ENCODE measurements at places on chromosomes 16 and 17.
A peak's percentile ranks its signal among the peaks of the same experiment; 100 is the strongest.

DNA sequence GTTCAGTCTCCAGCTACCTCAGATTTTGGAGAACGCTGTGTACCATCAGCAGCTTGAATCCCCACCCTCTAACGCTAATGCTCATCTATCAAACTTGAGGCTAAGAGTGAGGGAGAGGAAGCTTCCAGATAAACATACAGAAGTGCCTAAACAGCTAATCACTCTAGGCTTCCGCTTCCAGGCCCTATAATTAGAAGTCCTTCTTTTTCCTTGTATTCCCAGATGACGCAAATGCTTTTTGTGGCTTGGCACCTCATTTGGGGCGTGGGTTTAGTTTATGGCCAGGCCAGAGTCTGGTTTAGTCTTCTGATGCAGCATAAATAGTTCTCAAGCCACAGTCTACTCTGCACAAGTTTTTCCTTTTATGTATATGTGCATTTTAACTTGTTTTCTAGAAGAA lies 263.4 kb downstream of the BCAS3 start:
- no peak for DNase-seq

GRCh38 chr16:6682142-6682811 lies 650.4 kb upstream of the RBFOX1 start:
- no peak for DNase-seq

DNA sequence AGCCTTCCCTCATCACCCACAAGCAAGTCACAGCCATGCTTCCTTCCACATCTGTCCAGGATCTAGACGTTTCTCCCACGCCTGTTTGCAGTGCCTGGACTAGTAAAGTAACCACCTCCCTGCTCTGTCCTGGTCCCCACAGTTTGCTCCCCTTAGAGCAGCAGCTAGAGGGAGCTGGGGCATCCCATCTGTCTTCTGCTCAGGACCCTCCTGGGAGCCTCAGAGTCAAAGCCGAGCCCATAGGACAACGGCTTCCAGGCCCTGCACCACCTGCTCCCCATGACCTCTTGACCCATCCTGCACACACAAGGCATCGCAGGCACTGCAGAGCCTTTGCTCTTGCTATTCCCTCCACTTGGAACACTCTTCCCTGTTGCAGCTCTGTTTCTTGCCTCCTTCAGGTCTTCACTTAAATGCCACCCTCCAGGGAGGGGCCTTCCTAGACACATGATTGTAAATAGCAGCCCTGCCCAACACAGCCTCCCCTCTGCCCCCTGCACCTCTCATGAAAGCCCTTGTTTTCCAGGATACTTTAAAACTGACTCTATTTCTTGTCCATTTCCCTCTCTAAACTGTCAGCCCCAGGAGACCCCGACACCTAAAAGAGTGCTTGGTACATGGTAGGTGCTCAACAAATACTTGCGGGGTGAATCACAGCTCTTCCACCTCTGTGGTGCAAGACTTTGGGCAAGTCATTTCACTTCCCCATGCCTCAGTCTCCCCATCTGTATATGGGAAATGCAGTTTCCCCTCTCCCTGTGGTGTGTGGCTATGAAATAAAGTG lies 3.1 kb downstream of the NATD1 start:
- no peak for DNase-seq

DNA sequence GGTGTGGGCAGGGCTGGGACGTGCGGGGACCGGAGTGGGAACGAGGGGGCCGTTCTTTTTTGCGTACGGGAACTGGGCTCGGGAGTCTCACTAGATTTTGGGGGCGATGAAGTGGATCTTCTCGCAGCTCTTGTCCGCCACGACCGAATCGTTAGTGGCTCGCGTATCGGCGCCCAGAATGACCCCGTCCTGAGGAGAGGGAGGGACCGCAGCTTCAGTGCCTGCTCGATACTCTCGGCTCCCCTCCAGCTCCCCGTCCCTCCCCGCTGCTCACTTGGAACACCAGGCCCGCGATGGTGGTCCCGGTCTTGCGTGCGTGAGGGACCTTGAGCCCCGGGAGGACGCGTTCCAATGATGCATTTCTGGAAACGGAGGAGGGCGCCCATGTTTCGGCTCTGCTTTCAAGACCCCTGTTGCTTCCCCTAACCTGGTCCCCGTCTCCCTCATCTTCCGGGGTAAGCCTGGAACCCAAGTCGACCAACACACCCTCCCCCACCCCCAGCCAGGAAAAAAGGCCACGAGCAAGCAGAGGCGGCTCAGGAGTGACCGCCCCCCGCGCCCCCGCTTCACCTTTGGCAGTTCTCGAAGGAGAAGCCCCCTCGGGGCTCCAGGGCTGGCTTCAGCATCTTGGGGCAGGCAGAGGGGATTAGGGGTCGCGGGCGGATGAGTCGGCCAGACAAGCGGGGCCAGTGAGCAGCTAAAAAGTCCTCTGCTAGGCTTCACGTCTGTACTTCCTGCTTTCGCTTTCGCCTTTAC lies at the start of gene PSMB10:
PSMB10 (minus strand) TSS at position 727 of the 756 bp plus-strand sequence; CDS start at position 626, 101 bp downstream.
- DNase-seq, result peak; percentile 22

DNA sequence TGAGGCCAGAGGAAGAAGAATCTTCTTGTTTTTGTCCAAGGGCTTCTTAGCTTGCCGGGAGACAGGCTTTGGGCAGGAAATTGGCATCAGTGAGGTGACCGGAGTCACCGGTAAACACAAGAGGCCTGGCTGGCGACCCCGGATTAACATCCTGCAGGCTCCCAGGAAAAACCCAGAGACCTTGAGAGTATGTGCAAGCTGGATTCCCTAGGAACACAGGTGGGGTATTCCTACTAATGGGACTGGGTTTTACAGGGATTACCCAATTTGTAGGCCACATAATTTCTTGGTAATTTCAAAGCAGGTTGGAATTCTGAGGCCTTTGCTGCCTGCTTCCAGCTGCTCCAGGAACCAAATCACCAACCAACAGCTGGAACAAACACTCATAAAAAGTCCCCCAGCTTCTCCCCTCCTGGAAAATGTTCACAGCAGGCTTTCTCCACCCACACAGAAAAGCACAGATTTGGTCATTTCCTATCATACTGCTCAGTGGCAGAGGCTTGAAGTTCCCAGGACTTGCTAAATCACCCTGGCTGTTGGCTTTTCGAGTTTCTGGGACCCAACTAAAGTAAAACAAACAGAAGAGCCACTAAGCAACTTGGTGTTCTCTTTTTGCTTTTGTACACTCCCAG lies 258.8 kb downstream of the IRF8 start:
- no peak for DNase-seq

DNA sequence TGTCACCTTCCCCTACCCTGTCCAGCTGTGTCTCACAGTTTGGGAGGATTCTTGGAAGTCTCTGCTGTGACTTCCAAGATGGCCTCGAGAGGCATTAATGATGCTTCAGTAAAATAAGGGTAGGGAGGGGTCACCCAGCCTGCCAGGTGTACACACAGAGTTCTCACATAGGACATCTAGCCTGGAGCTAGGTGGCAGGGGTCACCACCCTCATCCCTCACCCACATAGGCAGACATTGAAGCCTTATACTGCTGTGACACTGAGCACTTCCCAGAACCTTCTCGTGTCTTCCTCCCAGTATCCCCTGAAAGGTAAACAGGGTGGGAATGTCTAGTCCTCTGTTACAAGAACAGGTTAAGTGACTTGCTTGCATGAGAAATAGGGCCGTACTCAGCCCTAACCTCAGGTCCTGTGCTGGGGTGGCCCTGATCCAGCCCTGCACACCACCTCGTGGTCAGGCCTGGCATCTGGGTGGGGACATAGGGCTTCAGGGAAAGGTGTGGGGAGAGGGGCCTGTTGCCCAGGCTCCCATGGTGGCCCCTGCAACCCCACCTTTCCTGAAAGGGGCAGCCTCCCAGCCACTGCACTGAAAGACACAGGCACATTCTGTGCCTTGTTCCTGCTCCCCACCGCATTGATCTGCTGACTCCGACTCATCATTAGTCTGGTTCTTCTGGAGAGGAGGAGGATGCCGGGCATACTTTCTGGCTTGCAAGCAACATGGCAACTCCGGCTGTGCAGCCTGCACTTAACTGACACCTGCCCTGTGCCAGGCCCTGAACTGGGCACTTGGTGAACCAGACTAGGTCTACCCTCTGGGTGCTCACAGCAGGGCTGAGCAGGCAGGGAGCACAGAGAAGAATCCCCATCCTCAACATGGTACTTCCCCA lies 3.6 kb upstream of the MMP15 start:
- no peak for DNase-seq

DNA sequence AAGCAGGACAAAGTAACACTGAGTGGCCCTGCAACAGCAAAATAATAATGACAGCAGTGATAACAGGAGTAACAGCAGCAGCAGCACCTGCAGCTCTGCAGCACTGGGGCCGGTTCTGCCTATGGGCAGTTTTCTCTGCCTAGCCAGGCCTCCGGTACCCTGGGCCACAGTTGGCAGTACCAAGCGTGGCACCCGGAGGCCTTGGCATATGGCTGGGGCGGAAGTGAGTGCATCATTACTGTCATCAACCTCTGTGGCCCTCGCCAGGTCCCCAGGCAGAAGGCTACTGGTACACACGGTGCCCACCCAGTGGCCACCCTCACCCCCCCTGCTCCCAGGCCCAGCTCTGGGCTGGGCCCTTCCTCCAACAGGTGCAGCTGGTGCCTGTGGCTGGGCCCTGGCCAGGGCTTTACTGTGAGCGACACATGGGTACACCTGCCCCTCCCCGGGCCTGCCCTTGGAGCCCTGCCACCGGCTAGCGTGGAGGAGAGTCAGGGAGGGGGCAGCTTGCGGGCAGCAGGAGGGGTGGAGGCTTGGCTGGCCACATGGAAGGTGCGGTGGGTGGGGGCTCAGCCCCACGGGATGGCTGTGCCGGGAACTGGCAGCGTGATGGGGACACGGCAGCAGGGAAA lies 3.0 kb downstream of the KCNJ12 start:
- no peak for DNase-seq

DNA sequence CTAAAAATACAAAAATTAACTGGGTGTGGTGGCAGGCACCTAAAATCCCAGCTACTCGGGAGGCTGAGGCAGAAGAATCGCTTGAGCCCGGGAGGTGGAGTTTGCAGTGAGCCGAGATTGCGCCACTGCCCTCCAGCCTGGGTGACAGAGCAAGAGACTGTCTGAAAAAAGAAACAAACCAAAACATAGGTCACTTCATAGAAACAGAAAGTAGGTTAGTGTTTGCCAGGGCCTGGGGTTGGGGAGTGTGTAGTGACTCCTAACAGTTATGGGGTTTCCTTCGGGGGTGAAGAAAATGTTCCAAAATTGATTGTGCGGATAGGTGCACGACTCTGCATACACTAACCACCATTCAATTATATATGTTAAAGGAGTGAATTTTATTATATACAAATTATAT lies 59.2 kb downstream of the ATP2C2 start:
- DNase-seq, result no peak

- DNase-seq, result no peak
These were observed 1.4 kb downstream of the AXIN2 start for GRCh38 chr17:65559804-65560627.

DNA sequence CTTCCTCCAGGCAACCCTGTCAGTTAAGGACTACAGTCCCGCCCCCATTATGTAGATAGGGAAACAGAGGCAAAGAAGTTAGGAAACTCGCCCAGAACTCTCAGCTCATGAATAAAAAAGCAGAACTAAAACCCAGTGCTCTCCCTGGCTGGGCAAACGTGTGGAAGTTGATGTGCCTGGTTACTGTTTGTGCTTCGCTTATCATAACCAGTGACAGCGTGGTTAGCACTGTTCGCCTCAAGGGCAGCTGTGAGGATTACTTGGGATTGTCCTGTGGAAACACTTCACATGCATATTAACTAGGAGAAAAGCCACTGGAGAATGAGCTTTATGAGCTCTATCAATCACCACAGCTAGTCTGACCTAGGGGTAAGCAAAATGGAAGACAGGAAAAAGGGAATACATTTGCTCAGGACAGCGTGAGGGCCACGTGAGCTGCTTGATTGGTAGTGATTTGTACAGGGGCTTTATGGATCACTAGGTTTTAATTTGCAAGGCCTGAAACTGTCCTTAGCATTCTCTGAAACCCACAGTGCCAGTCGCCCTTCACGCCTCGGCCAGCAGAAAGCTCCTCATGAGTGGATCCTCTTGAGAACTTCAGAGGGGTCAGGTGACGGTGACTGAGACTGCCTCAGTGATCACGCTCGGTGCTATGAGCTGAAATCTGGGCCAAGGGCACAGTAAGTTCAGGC lies 19.9 kb downstream of the CYB5D2 start:
- no peak for DNase-seq

DNA sequence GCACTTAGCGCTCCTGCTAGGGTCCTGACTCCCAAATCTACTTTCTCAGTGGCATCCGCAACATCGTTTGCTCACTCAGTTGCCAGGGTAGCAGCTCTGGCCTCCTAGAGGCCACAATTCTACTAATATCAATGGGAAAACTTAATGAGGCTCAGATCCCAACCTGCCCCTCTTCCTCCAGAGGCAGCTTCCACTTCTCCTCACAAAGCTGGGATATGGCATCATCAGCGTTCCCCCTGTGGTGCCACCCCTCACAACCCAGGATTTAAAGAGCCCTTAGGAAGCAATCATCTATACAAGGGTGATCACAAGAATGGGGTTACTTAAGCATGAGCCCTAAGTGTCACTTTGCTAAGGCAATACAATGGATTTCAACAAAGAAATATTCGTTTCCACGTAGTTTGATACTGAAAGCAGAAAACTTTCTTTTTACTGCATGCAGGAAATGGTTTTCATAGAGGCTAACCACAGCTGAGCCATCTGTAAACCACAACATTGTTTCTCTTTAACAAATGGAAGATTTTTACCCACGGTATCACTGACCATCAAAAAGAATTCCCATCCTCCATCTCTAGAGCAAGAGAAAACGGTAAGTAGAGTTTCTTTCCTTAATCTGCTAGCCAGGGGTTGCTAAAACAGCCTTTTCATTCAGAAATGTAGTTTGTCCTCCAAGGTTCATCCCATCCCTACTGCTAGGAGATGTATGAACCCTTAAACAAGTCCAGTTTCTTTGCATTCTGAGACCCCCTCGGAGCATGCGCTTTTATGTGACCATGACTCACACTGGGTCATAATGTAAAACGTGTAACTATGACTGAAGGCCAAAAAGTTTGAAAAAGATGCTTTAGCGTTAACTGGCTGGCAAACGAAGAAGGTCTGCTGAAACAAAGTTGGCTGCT lies 68.3 kb upstream of the BCAR1 start:
- no peak for DNase-seq

- no peak for DNase-seq
These were observed 118.1 kb downstream of the HIC1 start for GRCh38 chr17:2172999-2173398.

- no peak for DNase-seq
These were observed 8.4 kb downstream of the RARA start for GRCh38 chr17:40317345-40317873.

DNA sequence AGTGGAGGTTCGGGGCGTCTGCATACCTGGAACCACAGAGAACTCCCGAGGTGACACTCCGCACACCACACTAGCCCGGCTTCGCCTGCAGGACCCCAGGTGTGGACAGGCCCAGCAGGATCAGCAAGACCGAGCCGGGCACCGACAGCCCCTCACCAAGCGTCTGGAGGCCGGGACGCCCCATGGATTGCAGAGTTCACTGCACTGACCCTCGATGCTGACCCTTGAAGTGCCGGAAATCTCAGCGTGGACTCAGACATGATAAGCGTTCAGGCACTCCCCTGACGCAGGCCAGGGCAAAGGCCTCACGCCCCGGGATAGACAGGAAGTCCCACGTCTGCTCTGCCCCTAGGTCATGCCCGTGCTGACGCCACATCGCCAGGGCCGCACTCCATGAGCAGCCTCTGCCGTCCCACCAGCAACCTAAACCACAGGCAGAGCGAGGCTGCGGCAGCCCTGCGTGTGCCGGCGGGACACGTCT lies 26.0 kb downstream of the ACSF3 start:
- no peak for DNase-seq

Data from activated CD8-positive, alpha-beta memory T cell treated with anti-CD3 and anti-CD28 coated beads for 4 hours (primary cell).